Pancreas (tissue), 10 donors: ENCODE measurements at places on chromosomes 16 and 17. TPM values are rescaled to one million over a fixed set of nuclear protein-coding genes. Genes with fewer than 3 reads are reported as not detected.

ATXN1L gene
- total RNA-seq = 12.4 TPM

DNA sequence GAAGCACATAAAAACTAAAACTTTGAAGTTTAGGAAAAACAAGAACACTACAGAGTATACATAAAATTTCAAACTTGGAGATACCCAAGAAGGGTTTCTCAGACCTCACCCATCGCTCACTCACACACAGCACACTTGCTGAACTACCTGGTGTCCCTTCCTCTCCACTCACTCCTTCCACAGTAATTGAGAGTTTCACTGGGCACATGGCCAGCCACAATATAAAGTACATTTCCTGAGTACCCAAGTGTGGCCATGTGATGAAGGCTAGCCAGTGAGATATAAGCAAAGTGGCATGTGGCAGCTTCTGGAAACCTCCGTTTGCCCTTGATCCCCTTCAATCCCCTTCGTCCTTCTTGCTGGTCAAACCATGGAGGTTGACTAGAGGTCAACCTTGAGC is 11.9 kb downstream of the TOX3 start:
- no peak overlapping the region for H3K27ac ChIP-seq
- no peak overlapping the region for H3K4me3 ChIP-seq
- DNase-seq = no peak
- no peaks in the 10 kb centered on the region for H3K4me1 ChIP-seq
- H3K36me3 ChIP-seq = no peaks in the 10 kb centered on the region

ATP2A1 gene
- 0.20 TPM for total RNA-seq

KRT31 gene
- total RNA-seq = not detected

DNA sequence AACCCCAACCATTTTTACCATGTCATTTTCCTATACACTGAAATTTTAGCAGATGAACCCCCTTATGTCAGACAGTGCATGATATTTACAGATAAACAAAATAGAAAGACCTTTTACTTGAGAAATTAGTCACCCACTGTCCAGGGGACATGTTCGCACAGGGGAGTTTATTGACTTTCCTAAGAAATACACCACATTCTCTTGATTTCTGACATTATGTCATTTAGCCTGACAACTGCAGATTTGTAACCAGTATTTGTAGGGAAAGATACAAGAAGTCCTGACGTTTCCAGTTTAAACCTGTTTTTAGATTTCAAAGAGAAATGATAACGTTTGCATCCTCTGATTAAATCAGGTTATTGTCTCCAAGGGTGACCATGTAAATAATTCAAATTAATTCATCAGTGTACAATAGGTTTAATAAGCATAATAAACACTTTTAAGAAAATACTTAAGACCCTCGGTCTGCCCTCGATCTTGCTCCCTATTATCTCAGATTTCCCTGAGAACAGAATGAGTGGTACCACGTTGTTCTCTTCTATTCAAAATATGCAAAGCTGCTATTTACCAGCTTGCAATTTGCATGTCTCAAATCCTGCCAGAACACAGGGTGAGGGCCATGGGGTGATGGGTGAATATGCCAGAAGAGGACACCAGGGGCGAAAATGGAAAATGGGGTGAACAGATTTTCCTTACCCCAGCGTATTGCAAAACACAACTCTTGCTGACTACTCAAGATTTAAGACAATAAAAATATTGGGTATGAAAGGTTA is 2.1 kb upstream of the LYRM9 start:
- DNase-seq = no peak
- no peaks in the 10 kb centered on the region for H3K36me3 ChIP-seq
- no peak overlapping the region for H3K4me3 ChIP-seq

GRCh38 chr17:46072998-46073397 is 73.9 kb downstream of the STH start:
- peaks cover 8% of the 10 kb centered on the region for H3K4me1 ChIP-seq
- H3K27me3 ChIP-seq = no peaks in the 10 kb centered on the region
- no peak for DNase-seq
- H3K36me3 ChIP-seq = no peaks in the 10 kb centered on the region

- no peak overlapping the region for H3K4me3 ChIP-seq
- no peaks in the 10 kb centered on the region for H3K36me3 ChIP-seq
- no peak for DNase-seq
- H3K4me1 ChIP-seq = no peaks in the 10 kb centered on the region
Measured at GRCh38 chr17:8924595-8924994, 40.9 kb downstream of the PIK3R5 start.

TMEM186 gene
- 4.7 TPM for total RNA-seq

DNA sequence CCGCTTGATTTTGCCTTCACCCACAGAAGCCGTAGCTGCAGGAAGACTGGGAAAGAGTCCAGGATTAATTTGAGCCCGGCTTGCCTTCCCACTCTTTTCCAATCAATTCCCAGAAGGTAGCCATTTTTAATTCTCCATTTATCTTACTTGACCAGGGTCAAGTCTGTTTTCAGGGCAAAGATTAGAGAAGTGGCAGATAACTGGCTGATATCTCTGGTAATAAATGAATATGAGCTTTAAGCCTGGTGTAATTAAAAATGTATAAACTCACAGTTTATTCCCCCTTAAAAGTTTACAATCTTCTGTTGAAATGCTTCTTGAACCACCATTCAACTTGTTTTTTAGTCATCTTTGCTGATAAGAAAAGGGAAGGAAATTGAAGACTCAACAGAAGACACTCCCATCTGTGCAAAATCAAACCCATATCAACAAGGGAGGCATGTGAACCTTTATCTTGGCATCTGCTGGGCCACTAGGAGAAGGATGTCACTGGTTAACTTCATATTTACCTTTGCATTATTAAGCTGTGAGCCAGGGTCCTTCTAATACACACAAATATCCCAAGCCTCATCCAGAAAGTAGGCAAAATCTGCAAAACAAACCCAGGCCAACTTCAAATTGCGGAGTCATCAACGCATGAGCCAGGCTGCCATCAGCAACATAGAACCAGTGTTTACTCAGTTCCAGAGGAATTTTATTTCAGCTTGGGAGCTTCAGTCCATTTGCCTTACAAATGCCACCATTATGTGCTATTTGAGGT is 314.6 kb upstream of the MAF start:
- H3K4me1 ChIP-seq = no peaks in the 10 kb centered on the region

- DNase-seq = no peak
- H3K4me3 ChIP-seq = no peak overlapping the region
- H3K27ac ChIP-seq = no peak overlapping the region
- no peaks in the 10 kb centered on the region for H3K36me3 ChIP-seq
- no peaks in the 10 kb centered on the region for H3K27me3 ChIP-seq
- H3K4me1 ChIP-seq = peaks cover 22% of the 10 kb centered on the region
Measured at GRCh38 chr16:4052801-4053293, 63.4 kb downstream of the ADCY9 start.

- peaks cover 5% of the 10 kb centered on the region for H3K4me1 ChIP-seq
- H3K36me3 ChIP-seq = no peaks in the 10 kb centered on the region
- H3K27ac ChIP-seq = no peak overlapping the region
Measured at GRCh38 chr17:49638818-49639217, 39.1 kb downstream of the SPOP start.

KRTAP4-7 gene
- not detected for total RNA-seq

DNA sequence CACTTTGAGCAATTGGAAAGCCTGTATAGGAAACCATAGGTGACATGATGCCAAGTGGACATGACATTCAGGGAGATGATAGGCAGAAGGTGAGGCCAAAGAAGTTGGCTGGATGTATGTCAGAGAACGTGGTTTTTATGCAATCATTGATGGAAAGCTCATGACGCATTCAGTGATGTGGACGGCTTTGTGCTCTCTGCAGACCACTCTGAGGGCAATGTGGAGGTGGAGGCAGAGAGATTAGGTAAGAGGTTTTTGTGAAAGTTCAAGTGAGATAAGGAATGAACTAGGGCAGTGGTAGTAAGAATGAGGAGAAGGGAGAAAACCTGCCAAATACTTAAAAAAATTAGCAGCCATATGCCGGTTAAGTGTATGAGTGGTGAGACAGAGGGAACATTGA is 99.0 kb downstream of the PRKCA start:
- H3K36me3 ChIP-seq = no peaks in the 10 kb centered on the region
- peaks cover 5% of the 10 kb centered on the region for H3K4me1 ChIP-seq
- no peak overlapping the region for H3K4me3 ChIP-seq

TEKT1 gene
- total RNA-seq = not detected

DNA sequence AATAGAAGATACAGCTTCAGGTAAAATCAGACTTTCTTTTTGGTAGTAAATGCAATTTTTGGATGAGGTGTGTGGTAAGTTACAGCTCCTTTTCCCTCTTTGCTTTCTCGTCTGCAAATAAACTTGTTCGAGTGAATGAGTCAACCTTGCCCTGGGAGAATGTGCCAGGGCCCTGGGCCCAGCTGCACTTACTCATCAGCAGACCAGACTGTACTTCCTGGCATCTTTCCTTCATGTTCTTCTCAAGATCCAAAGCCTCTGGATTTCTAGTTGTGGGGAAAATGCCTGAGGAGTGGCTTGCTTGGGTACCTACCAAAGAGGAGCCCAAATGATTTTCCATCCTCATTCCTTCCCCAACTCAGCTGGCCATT is 5.4 kb upstream of the G6PC1 start:
- no peaks in the 10 kb centered on the region for H3K36me3 ChIP-seq
- no peaks in the 10 kb centered on the region for H3K27me3 ChIP-seq
- DNase-seq = peak; percentile 89
- peaks cover 23% of the 10 kb centered on the region for H3K4me1 ChIP-seq
- H3K4me3 ChIP-seq = peak overlapping the region; percentile 17

MYH11 gene
- 4.1 TPM for total RNA-seq

PARN gene
- total RNA-seq = 19.6 TPM

- no peak overlapping the region for H3K27ac ChIP-seq
- DNase-seq = no peak
- no peaks in the 10 kb centered on the region for H3K4me1 ChIP-seq
- H3K36me3 ChIP-seq = no peaks in the 10 kb centered on the region
- H3K27me3 ChIP-seq = no peaks in the 10 kb centered on the region
- H3K4me3 ChIP-seq = no peak overlapping the region
Measured at GRCh38 chr16:72429671-72430081, 257.7 kb upstream of the PMFBP1 start.

GOSR2 gene
- 28.0 TPM for total RNA-seq

HSD17B1 gene
- total RNA-seq = 0.72 TPM

- H3K27ac ChIP-seq = no peak overlapping the region
- H3K36me3 ChIP-seq = no peaks in the 10 kb centered on the region
- no peak overlapping the region for H3K4me3 ChIP-seq
- no peak for DNase-seq
Measured at GRCh38 chr16:10280262-10281170, 98.3 kb upstream of the GRIN2A start.

- H3K27me3 ChIP-seq = no peaks in the 10 kb centered on the region
- DNase-seq = no peak
Measured at GRCh38 chr16:74511961-74512360, 90.7 kb upstream of the CLEC18B start.

DNA sequence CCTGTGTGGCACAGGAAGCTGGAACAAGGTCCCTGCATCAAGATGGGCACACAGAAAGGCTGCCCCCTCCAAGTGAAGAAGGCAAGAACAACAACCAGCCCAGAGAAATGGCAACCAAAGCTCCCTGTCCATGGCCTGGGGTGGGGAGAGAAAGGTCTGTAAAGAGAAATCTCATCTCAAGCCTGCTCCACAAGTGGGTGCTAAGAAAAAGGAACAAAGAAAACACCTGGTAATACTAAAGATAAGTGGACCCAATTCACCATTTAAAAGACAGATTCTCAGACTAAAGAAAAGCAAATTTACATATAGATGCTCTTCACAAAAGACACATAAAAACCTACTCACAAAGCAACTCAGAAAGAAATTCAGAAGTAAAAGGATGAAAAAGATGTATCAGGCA is 107.4 kb downstream of the PARN start:
- H3K4me1 ChIP-seq = peaks cover 12% of the 10 kb centered on the region
- DNase-seq = no peak
- no peaks in the 10 kb centered on the region for H3K27me3 ChIP-seq

- H3K4me3 ChIP-seq = no peak overlapping the region
- H3K36me3 ChIP-seq = no peaks in the 10 kb centered on the region
- DNase-seq = peak; percentile 85
Measured at GRCh38 chr17:45311760-45312476, 4.9 kb downstream of the MAP3K14 start.

ARHGAP27 gene
- total RNA-seq = 7.1 TPM

DNA sequence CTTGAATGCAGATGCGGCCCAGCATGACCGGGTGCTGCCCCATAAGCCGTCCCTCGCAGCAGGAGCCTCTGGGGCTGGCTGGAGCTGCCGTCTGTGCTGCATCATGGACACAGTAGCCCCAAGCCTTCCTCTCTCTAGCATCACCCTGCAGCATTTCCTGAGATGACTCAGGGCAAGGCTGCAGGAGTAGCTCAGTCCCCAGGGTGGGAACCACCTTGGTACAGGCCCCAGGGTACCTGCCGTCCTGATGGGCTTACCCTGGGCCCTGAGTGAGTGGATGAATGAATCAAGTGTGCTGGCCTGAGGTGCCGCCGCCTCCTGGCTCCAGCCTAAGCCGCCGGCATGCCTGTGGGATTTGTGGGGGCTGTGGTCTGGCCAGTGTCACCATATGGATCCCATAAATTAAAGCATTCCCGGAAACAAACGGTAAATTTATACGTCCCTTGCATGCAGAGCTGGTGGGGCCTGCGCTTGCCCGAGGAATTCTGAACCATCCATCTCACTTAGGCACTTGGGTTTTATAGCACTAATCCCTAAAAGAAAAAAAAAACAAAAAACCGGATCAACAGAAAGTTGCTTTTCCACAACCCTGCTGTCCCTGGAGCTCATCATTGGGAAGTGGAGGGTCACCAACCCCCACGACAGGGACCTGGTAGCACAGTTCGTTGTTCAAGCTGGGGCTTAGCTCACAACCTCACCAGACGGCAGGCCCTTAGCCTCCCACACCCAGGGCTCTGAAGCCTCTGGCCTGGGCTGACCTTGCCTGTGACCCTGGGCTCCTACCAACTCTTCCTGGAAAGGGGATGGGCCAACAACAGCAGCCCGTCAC is 242.6 kb upstream of the CIBAR2 start:
- H3K36me3 ChIP-seq = no peaks in the 10 kb centered on the region
- no peaks in the 10 kb centered on the region for H3K27me3 ChIP-seq
- no peak for DNase-seq
- H3K4me1 ChIP-seq = peaks cover 23% of the 10 kb centered on the region
- H3K27ac ChIP-seq = no peak overlapping the region

DNA sequence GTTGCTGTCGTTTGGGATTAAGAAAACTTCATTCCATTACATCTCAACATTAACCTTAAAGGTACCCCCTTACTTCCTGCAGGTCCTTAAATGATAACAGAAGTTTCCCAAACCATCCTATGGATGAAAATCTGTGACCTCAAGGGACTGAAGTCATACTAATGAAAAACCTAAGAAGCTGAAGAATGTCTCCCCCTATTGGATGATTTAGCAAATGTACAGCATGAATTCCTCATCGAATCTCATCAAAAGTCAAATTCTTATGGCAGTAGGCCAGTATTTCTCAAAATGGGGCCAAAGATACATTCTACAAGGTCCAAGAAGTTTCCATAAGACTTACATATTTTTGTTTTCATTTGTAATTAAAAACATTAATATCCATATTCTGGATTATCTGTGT is 13.5 kb downstream of the SCO1 start:
- no peak overlapping the region for H3K27ac ChIP-seq
- H3K4me3 ChIP-seq = no peak overlapping the region
- H3K36me3 ChIP-seq = peaks cover 31% of the 10 kb centered on the region
- DNase-seq = no peak
